ENCODE measurements at places on chromosomes 11 and 22.

GRCh38 chr22:30038219-30038618, 42.0 kb upstream of the HORMAD2 start:
- peak; percentile 48 for DNase-seq

DNA sequence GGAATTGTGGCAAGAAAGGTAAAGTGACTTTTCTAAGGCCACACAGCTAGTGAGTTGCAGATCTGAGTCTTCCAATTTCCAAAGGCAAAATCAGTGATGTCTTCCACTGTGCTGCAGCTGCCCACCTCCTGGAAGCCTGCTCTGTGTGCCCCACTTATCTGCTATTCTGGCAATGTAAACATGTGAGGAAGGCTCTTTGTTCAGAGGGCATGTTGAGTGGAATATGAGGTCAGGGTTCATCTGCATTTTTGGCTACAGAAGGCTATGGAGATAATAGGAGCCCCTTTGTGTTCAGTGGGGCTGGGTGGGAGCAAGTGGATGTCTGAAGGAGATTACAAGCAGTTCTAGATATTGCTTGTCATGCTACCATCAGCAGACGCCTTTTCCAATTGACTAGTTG, 396.2 kb downstream of the BUD13 start:
- no peak for DNase-seq

- DNase-seq, result peak; percentile 47
Measured at GRCh38 chr11:23732026-23732425, 764.8 kb upstream of the LUZP2 start.

GRCh38 chr11:65431451-65432099, 9.0 kb downstream of the NEAT1 start:
- DNase-seq, result no peak

- no peak for DNase-seq
Measured at GRCh38 chr22:44918166-44918924, 91.5 kb downstream of the PHF21B start.

GRCh38 chr11:16526947-16527346, 170.6 kb upstream of the SOX6 start:
- DNase-seq, result no peak

- DNase-seq, result no peak
Measured at GRCh38 chr11:64577202-64577601, 13.8 kb upstream of the SLC22A12 start.

DNA sequence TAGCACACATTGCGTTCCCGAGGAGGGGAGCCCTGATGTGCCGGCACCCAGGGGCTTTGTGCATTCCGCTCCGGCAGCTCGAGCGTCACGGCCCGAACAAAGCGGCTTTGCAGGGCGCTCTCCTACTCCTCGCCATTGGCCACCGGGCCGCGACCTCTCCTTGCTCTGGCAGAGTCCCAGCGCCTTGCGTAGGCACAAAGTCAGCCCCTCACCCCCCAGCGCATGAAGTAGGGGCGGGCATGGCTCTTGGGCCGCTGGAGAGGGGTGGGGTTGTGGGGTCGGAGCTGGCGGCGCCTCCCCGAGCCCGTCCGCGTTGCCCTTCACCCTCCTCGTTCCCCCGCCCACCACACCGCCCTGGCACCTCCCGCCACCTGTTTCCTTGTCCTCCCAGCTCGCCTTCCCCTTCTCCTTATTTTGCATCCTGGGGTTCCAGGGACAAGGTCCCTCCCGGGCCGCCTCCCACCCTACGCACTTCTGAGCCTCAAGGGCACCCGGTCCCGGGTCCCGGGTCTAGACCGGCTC, 753 bp upstream of the PPARA start:
- DNase-seq, result peak; percentile 13

DNA sequence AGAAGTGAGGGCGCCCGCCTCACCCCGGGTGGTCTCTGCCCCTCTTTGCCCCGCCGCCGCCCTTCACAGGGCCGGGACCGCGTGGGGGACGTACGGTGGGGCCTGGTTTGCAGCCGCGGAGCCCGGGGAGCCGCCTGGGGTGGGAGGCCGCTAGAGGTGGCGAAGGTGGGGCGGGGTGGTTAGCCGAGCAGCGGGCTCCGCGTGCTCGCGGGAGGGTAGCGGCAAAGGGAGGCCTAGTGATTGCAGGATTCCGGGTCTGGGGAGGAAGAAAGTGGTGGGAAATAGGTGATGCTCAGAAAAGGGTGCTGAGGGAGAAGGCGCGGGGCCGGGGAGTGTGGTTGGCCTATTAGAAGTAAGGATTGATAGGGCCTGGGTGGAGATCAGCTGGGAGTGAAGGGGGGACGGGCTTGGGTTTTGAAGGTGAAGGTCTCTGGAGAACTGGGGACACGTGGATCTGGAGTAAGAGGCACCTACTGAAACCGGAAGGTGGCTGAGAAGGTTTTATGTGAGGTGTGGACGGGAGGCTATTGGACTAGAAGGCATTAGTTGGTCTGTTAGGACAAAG, 571 bp downstream of the FAR1 start:
- peak; percentile 65 for DNase-seq

DNA sequence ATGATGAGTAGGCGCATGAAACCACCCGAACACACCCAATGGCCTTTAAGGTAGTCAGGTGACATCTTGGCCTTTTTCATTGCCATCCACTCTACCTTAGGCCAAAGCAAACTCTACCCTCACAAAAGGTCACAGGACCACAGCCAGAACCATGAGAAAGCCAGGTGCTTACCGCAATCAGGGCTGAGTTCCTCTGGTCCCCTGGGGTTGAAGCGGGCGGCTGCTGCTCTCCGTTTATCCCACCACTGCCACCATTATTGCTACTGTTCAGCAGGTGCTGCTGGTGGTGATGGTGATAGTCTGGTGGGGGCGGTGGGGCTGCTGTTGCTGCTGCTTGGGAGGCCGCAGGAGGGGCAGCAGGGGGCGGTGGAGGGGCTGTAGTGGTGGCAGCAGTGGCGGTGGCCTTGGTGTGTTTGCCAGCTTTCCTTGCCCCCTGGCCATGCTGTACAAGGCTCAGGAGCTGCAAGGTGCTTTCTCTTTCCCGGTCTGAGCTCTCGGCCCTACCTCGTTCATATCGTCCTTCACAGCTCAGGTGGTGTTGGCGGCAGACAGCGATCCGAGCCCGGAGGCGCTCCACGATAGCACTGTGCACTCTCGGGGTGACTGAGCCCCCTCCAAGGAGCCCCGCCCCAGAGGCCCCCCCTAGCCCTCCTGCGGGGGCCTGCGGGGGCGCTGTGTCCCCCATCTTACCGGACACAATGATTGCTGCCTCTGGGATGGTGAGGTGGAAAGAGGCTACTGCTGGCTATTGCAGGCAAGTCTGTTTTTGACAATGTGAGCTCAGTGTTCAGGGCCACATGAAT, 1.6 kb downstream of the MAML2 start:
- DNase-seq, result no peak

DNA sequence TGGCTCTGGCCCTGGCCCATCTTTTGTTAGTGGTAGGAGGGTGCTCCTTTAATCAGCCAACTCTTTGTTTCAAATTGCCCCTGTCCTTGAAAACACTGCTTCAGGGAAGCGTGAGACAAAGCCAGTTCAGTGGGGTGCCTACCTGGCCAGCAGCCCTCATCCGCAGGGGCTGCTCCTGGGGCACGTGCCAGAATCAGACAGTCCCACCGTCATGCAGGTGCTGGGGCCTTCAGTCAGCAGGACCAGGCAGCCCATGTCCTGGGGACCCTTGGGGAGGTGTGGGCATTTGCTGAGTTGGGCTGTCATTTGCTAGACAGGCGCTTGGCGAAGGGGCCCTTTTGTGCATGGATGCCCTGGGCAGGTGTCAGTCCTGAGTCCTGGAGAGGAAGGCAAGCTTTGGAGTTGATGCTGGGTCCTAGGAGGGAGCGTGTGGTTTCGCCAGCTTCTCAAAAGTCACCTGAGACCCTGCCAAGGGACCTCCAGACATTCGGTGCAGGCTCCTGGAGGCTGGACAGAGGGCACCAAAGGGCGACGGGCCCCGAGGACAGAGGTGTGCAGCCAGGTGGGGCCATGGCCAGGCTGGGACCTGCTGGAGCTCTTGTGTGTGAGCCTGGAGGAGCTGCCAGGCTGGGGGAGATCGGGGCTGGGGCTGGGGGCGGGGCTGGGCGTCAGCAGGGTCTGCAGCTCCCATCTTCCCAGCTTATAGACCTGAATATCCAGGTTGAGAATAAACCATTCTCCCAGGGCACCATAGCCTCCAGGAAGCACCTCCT, 15.0 kb upstream of the RTN4R start:
- DNase-seq, result no peak

GRCh38 chr11:29119707-29120618, 896.9 kb downstream of the KCNA4 start:
- no peak for DNase-seq

GRCh38 chr11:68536706-68537105, 76.2 kb downstream of the PPP6R3 start:
- DNase-seq, result no peak

DNA sequence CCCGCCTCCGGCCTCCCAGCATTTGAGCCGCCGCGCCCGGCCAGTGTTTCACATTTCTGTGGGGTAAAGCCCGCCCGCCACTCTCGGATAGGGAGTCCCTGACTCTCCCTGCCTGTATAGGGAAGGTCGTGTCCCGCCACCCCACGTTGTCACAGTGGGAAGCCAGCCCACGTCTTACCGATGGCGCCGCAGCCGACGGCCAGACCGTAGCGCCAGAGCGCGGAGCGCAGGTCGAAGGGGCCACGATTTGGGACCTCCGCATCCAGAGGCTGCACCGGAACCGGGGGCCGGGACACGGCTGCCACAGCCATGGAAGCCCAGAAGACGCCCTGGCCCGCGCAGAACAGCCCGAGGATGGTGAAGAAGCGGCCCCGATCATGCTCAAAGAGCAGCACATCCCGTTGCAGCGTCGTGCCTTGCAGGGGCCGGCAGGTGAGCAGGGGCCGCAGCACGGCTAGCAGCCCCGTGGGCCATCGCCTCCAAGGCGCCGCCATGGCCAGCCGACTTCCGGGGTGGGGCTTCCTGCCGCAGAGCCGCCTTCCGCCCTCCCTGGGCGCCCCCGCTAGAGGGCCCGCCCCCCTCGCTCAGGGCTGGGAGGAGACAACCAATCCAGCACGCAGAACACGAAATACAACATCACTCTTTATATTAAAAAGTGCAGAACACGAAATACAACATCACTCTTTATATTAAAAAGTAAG, at the start of gene TMEM223:
Gene TMEM223 (minus strand): TSS at position 506 of the 701 bp plus-strand sequence. CDS start 12 bp downstream, at position 494.
- peak; percentile 89 for DNase-seq

- DNase-seq, result no peak
Measured at GRCh38 chr11:111093061-111093460, 152.5 kb upstream of the POU2AF2 start.

- no peak for DNase-seq
Measured at GRCh38 chr11:104435494-104435893, 271.5 kb upstream of the PDGFD start.

- DNase-seq, result no peak
Measured at GRCh38 chr11:47617417-47617809, 23.2 kb upstream of the C1QTNF4 start.
